GM04504 (cell line): ENCODE measurements at places on chromosomes 2 and 18.
A peak's percentile ranks its signal among the peaks of the same experiment; 100 is the strongest.

- DNase-seq, result no peak
Measured at GRCh38 chr18:56559044-56559443, 79.3 kb downstream of the TXNL1 start.

DNA sequence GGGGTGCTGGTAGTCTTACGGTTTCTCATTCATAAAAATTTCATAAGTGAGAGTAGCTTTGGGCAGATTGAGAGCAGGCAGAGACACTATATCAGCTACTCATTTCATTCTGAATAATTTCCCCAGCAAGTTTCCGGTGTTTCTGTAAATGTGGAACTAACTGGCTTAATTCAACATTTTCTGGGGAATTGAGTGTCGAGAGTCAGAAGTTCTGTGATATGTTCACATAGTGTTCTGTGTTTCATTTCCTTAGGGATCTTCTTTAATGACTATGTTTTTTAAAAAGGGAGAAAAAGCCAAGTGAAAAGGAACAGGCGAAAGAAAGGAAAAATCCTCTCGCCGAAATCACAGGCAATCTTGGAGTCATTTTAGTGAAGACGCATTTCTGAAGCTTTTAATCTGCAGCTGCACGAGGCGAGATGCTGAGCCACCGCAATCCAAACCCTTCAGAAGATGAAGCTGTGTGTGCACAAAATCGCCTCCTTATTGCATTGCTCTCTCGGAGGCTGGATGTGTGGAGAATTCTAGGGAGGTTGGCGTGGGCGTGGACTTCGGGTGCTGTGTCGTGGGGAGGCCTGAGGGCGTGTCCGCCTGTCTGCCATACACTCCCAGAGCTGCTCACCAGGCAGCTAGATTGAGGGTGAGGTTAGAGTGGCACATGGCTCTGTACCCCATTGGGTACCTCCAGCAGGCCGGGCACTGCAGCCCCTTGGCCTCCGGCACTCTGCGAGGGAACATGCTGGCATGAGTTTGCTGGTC, 38.4 kb upstream of the HDAC4 start:
- DNase-seq, result no peak

GRCh38 chr2:33358878-33359277, 117.6 kb upstream of the RASGRP3 start:
- DNase-seq, result no peak

- DNase-seq, result no peak
Measured at GRCh38 chr18:57444301-57444759, 9.2 kb downstream of the ONECUT2 start.

DNA sequence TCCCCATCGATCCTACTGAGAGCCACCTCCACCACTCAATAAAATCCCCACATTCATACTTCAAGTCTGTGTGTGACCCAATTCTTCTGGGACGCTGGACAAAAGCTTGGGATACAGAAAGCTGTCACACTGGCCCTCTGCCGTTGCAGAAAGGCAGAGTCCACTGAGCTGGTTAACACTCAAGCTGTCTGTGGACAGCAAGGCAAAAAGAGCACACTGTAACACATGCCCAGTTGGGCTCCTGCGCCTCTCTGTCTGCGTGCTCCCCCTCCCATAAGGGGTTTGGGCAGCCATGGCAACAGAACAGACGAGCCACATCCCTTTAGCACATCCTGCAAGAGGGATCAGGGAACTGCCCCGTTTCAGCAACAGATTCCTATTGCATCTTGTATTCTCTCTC, 106.9 kb upstream of the RGPD4 start:
- DNase-seq, result no peak

GRCh38 chr18:32287249-32287648, 97.4 kb downstream of the MEP1B start:
- no peak for DNase-seq

DNA sequence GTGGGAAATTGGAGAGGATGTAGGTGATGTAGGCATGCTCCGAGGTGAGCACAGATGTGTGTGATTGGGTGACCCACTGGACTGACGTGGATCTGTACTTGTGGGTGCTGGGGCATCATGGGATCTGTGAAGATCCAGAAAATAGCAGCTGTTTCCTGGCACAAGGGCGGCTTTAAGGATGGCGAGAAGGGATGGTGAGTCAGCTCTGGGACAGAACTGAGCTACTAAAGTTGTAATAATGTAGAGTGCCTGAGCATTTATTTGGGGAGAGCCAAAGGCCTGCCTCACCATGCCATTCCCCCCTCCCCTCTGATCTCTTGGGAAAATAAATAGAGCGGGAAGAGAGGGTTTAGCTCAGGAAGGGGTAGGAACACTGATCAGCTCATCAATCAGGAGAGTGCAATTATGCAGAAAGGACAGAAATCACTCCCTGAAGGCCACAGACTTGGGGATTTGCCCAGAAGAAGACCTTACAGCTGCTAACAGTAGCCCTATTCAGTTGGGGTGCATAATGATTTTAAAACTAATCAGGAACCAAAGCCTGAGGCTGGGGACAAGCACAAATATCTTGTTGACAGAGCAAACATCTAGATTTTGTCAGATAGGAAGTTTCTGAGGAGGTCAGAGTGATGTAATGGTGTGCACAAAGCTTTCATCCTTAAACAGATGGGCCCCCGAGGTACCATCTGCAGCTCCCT, 30.3 kb downstream of the TANC1 start:
- no peak for DNase-seq

DNA sequence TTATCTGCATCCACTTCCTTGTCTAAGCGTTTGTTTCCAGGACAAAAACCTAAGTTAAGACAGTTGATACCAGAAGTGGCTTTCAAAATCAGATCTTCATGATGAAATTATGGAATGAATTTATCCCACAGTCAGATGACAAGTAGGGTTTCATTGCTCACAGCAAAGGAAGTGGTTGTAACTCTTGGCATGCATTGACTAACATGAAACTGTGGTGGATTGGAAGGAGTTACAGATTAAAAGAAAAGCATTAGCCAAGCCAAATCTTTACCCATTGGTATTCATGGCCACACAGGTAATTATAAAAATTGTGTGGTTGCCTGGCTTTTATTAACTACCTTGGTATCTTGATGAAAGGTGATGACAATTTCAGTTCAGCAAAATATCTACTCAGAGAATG, 438.0 kb upstream of the NXPH2 start:
- DNase-seq, result no peak

- no peak for DNase-seq
Measured at GRCh38 chr2:140122001-140122400, 1341.8 kb upstream of the NXPH2 start.

- DNase-seq, result no peak
Measured at GRCh38 chr2:11710210-11710609, 36.2 kb upstream of the LPIN1 start.

- DNase-seq, result no peak
Measured at GRCh38 chr2:115880558-115880957, 1438.1 kb downstream of the DPP10 start.

DNA sequence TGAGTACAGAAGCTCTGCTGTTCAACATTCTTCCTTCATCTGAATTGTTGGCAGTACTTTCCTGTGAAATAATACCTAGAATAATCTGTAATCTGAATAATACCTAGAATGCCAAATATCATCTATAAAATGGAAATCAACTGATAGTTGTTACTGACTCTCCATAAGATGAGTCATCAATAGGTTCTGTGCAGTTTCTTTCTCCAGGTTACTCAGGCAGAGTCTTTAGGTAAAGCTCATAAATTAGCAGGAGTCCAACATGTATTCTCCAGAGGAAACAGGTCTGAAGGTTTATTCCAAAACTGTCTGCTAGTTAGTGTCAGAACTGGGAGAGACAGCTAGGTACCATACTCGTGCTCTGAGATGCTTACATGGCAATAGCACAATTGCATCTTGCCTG, 282.0 kb upstream of the MAP2 start:
- no peak for DNase-seq

DNA sequence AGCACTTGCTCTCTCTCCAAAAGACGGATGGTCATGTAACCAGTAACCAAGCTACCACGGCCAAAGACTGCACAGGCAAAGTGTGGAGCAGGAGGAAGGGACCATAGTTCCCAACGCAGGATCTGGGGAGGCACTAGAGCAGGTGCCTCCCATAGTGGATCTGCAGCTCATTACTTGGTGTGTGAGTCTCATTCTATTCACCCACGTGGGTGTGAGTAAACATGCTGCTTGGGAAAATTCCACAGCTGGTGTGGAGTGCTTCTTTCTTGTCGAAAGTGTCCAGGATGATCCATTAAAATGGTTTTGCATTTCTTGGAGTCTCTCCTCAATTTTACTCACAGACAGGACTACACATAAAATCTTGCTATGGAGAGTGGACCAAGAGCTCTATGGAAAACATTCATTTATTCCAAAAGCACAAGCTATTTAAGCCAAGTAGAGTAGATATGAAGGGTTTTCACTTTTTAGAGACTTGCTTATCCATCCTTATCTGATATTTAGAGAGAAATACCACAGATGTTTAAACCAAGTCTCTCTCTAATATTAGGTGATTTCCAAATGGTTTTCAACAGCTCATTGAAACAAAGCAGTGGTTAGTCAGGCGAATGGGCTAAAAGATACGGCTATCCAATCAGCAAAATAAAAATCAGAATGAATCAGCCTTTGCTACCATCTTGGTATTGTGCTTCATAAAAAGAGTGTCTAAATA, 104.3 kb upstream of the CCDC195 start:
- DNase-seq, result no peak

GRCh38 chr2:11158916-11159573, 3.8 kb downstream of the SLC66A3 start:
- DNase-seq, result no peak

DNA sequence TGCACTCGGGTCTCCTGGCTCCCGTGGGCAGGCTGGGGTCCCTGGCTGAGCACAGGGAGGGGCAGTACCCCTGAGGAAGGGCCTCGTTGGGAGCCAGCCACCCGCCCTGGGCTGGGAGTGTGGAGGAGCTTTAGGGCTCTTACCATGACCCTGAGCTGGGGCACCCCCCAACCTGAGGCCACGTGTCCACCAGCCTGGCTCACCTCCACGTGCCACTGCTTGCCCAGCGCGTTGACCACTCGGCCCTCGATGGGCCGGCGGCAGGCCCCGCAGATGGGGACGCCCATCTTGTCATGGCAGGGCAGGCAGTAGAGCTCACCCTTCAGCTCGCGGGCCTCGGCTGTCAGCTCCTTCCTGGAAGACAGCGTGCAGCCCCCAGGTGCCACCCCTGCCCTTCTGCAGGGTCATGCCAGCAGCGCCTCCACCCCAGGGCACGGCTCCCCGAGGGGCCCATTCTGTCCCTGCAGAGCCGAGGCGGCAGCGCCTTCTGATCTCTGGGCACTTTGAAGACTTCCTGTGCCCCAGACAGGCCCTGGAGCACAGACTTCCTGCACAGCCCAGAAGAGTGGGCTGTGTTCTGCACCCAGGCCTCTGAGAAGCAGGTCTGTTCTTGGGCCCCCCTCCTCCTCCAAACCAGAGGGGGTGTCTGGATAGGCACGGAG, 4.0 kb upstream of the GPR17 start:
- no peak for DNase-seq

- DNase-seq, result no peak
Measured at GRCh38 chr2:653645-654425, 23.4 kb downstream of the TMEM18 start.

- DNase-seq, result peak; percentile 65
Measured at GRCh38 chr2:180707884-180708205, 272.6 kb upstream of the UBE2E3 start.

DNA sequence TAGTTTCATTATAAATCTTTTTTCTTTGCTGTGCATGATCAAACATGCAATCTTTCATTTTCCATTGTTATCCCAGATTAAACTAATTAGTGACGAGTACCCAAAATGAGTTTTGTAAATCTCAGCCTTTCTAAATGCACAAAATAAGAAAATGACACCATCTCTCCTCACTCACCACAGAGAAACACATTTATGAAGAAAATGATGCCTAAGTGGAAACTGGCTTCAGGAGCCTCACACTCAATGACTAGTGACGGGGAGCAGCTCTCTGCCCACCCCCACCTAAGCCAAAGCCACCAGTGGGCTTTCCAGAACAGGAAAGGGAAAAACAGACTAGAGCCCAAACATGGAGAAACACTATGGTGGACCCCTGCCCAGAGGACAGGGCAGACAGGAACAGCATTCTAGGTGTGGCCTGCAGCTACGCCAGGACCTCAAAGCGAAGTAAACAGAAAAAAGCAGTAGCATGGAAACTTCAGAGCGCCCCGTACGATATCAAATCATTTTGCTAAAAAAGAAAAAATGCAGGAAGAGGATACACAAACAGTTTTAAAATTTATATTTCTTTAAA, 113.5 kb downstream of the RBMS1 start:
- no peak for DNase-seq

GRCh38 chr2:74887960-74888700, 54.2 kb downstream of the HK2 start:
- DNase-seq, result no peak

DNA sequence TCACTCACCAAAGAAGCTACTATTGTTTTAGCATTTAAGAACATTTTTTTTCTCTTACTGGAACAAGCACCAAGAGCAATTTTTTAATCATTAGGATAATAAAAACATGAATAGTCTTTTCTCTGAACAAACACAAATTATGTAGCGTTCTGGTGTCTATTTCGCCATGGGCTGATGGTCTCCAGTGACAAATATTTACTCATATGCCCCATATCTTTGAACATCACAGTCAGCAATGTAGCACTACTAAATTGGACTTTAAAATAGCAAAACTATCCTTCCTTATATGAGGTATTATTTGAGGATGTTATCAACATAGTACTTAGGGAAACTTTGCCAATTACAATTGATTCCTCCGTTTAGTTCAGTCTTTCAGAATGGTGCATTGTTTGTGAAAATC, 1326.0 kb upstream of the ZEB2 start:
- no peak for DNase-seq

- DNase-seq, result no peak
Measured at GRCh38 chr2:68553098-68553497, 85.7 kb downstream of the APLF start.

GRCh38 chr2:202122163-202122540, 49.1 kb downstream of the KIAA2012 start:
- DNase-seq, result no peak

- no peak for DNase-seq
Measured at GRCh38 chr18:79697178-79697577, 17.6 kb downstream of the CTDP1 start.

- DNase-seq, result peak; percentile 14
Measured at GRCh38 chr2:14944562-14945346, 312.2 kb downstream of the LRATD1 start.

- no peak for DNase-seq
Measured at GRCh38 chr2:144374163-144374661, 145.7 kb downstream of the ZEB2 start.

DNA sequence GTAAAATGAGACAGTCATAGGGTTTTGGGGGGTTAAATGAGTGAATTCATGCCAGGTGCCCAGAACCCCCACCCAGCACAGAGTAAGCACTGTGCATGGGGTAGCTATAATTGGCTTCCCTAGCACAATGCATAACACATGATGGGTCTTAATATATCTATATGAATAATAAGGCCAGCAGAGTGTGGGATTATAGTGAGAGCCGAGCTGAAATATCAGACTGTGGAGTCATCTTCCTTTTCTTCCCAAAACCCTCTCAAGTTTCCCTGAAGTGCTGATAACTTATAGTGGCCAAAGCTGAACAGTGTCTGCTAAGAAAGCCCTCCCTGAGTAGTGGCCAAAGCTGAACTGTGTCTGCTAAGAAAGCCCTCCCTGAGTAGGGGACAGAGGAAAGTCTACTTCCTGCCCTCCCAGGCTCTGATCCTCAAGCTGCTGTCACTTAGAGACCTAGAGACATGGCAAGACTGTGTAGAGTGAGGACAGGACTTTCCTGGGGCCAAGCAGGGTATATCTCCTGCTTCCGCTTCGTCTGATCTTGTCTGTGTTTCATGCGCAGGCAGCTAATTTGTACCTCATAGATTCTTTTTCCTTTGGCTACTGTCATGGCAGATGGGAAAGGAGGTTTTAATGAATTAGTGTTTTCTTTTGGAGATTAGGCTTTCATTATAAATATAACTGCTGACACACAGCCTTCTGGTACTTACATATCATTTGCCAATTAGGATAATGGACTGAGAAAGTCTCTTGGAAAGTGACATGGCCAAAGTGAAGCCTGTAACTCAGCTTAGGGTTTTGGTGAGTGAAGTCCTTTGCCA, 94.9 kb downstream of the FHOD3 start:
- DNase-seq, result no peak
